ENCODE measurements at places on chromosomes 13 and 19. TPM values are rescaled to one million over a fixed set of nuclear protein-coding genes. Genes with fewer than 3 reads are reported as not detected.
A peak's percentile ranks its signal among the peaks of the same experiment; 100 is the strongest.

The VSTM2B gene
- polyA plus RNA-seq: not detected

GRCh38 chr13:103007427-103007762 is 58.8 kb downstream of the SLC10A2 start:
- no peak for DNase-seq

DNA sequence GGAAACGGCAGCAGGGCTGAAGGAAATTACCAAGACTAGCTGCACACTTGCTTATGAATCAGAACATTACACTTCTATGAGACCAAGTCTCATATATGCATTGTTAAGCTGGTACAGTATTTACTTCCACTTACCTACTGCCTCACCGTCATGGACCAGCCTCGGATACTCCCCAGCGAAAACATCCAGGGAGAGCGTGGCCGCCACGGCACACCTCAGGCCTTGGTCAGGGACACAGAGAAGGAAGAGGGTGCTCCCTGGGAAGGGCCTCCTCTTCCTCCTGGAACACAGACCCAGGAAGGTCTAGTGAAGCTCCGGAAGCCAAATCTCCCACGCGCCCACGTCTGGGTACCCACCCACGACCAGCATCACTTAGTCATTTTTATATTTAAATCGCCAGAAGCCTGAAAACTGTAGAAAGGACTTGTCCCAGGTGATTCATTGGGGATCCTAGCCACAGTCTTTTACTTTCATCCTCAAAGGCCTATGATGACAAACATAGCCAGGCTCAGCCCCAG is 24.4 kb upstream of the MTIF3 start:
- DNase-seq: no peak

DNA sequence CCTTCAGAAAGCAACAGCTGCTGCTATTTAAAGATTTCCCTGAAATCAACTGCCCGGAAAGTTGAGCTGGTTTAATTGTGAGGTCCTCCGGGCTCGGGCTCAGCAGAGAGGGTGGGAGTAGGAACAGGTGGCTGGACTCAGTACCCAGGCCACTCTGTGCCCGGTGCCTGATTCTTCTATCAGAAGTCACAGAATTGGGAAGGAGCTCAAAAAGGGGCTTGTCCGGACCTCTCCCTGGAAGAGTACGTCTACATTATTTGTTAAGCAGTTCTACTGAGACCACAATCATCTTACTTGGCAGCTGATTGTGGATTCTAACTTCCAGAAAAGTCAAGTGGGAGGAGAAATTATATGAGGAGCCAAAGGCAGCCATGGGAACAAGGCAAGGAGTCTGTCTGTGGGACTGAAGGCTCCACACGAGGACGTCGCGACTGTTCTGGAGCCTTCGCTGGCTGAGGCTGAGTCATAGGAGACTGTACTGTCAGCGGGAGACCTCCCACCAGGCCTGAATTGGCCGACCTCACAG is 91.7 kb upstream of the ANKRD10 start:
- peak; percentile 90 for DNase-seq

- no peak for DNase-seq
Measured at GRCh38 chr13:95254339-95254738, 46.9 kb downstream of the ABCC4 start.

The PDE4A gene
- 5.5 TPM for polyA plus RNA-seq

The MEF2B gene
- polyA plus RNA-seq: 0.23 TPM

GRCh38 chr19:40745402-40745780 is 4.9 kb downstream of the ACTMAP start:
- no peak for DNase-seq

GRCh38 chr19:11673608-11674041 is 65.1 kb downstream of the ZNF823 start:
- peak; percentile 89 for DNase-seq

DNA sequence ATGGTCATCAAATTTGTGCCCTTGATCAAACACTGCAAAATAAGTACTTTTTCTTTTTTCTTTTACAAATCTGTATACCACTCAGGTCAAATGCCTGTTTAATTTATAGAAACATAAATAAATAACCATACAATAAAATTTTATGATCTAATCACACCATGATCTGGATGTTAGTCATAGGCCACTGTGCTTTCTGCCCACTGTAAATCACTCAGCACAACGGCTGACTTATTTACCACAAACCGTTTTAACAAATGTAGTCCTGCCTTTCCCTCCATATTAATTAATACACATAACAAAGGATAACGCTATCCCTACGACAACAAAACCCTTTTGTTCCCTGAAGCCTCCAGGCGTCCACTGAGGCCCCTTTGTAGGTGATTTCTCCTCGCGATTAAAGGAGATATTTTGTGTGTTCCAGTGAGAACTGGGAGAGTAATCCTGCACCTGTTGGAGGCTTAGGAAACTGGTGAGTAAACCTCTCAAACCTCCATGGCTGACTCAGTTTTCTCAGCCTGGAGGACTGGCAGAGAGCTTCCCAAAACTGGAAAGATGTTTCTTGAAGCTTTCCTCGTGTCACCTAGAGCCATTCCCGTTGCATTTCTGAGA is 477.1 kb upstream of the SGCG start:
- no peak for DNase-seq

- no peak for DNase-seq
Measured at GRCh38 chr13:64314331-64314730, 2898.7 kb upstream of the PCDH20 start.

DNA sequence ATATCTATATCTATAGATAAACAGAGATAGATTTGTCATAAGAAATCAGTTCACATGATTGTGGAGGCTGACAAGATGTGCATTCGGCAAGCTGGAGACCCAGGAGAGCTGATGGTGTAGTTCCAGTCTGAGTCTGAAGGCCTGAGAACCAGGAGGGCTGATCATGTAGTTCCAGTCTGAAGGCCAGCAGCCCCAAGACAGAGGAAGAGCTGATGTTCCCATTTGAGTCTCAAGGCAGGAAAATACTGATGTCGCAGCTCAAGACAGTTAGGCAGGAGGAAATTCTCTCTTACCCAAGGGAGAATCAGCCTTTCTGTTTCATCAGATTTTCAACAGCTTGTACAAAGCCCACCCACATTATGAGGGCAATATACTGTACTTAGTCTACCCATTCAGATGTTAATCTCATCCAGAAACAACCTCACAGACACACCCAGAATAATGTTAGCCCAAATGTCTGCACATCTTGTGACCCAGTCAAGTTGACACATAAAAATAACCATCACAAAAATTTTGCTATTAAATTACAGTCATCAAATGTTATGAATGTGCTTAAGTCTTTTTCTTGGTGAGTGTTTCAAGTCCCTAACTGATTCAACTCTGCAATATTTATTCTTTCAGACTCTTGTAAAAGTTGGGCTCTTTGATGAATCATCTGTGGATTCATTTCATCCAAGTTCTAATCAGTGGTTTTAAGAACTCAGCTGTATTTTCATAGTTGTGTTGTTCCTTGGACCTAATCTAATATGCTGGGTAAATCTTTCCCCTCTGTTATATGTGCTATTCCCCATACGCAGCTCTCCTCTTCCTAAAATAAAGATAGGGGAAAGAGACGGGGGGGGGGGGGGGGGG is 22.7 kb upstream of the LRCH1 start:
- DNase-seq: no peak

Data from right cardiac atrium (tissue), 5 donors.